ENCODE measurements at places on chromosomes 1 and 21.

DNA sequence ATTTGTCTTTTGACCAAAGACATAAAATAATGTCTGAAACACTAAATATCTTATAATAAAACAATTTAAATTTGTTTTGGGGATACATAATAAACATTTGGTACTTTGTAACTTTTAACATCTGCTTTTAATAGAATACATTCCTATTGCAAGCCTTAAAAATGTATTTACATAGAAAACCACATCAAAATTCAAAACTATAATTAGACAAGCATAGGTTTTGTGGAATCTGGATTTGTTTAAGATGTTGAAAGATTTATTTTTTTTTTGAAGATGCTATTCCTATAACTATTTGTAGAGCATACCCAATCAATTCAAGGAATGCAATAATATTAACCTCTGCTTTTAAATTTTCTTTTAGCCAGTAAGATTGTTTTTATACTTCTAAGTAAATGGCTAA lies 125.7 kb downstream of the FMN2 start:
- no peaks in the 10 kb centered on the region for H3K4me1 ChIP-seq
- DNase-seq: no peak
- no peaks in the 10 kb centered on the region for H3K36me3 ChIP-seq
- H3K4me3 ChIP-seq: no peak overlapping the region

DNA sequence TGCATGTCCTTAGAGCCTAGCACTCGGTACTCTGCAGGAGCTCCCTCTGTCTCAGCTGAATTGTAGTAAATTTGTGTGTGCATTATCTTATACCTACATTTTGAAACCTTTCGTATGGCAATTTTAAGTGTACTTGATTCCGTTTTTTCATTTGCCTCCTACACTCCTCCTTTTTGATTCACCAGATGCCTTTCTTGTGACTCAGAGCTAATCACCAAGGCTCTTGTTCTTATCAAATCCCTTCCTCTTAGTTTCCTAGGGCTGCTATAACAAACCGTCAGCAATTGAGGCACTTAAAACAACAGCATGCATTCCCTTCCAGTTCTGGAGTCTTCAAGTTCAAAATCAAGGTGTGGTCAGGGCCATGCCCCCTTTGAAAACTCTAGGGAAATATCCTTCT lies 261.0 kb downstream of the ASTN1 start:
- H3K27ac ChIP-seq: no peak overlapping the region
- H3K4me3 ChIP-seq: no peak overlapping the region
- peaks cover 17% of the 10 kb centered on the region for H3K27me3 ChIP-seq
- DNase-seq: no peak
- H3K4me1 ChIP-seq: no peaks in the 10 kb centered on the region
- H3K36me3 ChIP-seq: no peaks in the 10 kb centered on the region

- H3K27ac ChIP-seq: no peak overlapping the region
- H3K27me3 ChIP-seq: no peaks in the 10 kb centered on the region
- DNase-seq: no peak
- H3K36me3 ChIP-seq: no peaks in the 10 kb centered on the region
Measured at GRCh38 chr1:73500154-73500553, 697.8 kb downstream of the LRRIQ3 start.

DNA sequence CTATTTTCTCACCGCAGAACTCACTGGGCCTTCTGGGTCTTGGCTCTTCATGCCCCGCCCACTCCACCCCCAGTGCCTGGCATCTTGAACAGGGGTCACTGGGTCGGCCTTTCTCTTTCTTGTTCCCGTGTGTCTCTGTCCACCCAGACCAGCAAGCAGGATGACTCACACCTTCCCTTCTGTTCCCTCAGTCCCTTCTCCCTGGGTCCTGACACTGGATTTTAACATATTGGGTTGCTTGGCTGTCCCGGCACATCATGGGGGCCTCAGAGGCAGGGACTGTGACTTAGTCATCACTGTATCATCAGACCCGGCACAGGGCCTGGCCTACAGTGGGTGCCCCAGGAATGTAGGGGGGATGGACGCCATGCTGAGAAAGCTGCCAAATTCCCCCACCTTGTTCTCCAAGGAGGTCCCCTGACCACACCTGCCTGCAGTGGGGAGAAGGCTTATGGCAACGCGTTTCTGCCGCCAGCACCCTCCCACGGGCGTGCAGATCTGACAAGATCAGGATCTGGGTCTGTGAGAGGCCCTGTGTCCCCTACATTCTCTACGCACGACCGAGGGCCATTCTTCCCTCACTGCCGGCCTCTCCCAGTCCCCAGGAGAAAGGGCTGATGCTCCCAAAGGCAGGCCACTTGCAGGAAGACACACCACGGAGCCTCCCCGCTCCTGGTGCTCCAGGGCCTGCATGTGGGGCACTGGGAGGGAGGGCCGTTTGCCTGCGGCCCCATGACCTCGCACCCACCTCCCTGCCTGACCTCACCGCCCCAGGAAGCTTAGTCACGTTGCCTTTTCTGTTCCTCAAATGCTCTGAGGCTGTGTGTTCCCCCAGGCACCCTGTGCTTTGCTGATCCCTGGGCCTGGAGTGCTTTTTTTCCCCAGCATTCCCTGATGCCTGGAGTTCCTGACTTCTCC lies 157.2 kb upstream of the TMEM51 start:
- H3K4me1 ChIP-seq: no peaks in the 10 kb centered on the region
- no peak for DNase-seq
- no peak overlapping the region for H3K4me3 ChIP-seq
- no peaks in the 10 kb centered on the region for H3K36me3 ChIP-seq

Measured in activated naive CD8-positive, alpha-beta T cell treated with anti-CD3 and anti-CD28 coated beads for 36 hours (primary cell).